ENCODE measurements at places on chromosomes 4 and X.

- DNase-seq: no peak
Observed at GRCh38 chrX:134792077-134792476, 133.8 kb upstream of the PLAC1 start.

- DNase-seq: no peak
Observed at GRCh38 chr4:183008492-183008891, 90.6 kb upstream of the WWC2 start.

- no peak for DNase-seq
Observed at GRCh38 chr4:29718136-29718535, 1002.0 kb upstream of the PCDH7 start.

DNA sequence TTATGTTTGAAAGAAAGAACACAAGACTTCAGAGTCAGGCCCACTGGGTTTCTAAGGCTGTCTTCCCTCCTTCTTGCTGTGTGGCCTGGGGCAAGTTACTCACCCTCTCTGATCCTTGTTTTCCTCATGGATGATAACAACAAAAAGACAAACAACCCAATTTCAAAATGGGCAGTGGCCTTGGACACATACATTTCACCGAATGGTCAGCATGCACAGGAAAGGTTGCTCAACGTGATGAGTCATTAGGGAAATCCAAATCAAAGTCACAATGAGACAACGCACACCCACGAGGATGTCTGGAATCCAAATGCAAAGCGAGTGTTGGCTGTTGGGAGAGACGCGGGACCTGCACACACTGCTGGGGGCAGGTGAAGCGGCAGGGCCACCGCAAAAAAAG is 50.8 kb upstream of the PPP2R2C start:
- no peak for DNase-seq

Data from SIG-M5 (cell line).